ENCODE measurements at places on chromosomes 1 and 21.

DNA sequence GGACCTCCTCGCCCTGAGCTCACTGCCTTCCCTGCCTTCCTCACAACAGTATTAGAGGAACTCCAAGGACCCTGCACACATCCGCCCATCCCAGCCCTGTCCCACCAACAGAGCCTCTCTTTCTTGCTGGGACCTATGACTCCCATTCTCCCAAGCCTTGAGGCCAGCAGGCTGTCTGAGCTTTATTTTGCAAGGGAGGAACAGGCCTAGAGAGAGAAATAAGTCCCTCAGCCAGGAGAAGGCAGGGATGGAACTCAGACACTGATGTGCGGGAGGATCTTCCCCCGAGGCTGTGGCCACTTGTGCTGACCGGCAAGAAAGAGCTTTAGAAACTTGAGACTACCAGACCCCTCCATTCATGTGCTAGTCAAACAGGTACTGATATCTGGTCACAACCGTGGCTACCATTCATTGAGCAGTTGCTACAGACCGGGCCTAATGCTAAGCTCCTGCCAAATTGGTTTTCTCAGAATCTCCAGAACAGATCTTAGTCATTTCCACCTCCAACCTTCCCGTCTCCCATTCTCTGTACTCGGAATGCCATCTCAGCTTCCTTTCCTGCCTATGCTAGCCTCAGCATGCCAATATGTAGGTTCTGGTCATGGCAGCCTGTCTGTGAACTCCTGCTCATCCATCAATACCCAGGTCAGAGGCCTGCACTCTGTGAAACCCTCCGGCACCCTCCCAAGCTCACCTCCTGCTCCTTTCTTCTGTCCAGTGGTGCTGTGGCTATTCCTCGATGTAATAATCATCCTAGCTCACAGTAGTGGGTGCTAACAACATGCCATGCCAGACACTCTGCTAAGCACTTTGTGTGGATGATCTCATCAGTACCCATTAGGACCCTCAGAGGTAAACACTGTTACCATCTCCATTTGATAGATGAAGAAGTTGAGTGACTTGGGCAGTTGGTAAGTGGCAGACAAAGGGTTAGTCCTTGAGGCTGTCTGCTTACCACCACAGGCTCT, 3.8 kb downstream of the TMEM54 start:
- DNase-seq, result no peak

DNA sequence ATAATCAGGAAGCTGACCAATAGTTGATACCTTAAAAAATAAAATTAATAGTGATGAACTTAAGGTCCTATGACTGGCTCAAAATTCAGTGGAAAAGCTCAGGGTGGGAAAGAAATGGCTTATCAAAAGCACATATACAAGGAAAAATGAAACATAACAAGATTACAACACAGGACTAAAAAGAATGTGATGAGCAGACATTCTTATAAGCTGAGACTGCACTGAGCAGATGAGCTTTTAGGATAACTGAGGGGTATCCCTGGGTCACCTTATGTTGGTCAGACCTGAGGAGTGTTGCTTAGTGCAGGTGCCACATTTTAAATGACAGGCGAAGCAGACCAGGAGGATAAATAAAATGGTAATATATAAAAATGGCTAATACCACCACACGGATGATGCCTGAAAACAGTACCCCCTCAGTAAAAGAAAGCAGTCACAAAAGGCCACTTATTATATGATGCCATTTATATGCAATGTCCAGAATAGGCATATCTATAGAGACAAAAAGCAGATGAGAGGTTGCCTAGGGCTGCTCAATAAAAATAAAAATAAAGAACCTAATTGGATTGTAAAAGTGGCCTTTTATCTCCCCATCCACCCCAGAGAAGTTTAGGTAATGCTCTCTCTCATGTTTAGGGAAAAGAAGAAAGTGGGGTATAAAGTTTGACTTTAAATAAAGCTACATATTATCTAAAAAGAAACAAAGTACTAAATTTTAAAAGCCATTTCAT, 163.9 kb downstream of the SLC45A1 start:
- no peak for DNase-seq

DNA sequence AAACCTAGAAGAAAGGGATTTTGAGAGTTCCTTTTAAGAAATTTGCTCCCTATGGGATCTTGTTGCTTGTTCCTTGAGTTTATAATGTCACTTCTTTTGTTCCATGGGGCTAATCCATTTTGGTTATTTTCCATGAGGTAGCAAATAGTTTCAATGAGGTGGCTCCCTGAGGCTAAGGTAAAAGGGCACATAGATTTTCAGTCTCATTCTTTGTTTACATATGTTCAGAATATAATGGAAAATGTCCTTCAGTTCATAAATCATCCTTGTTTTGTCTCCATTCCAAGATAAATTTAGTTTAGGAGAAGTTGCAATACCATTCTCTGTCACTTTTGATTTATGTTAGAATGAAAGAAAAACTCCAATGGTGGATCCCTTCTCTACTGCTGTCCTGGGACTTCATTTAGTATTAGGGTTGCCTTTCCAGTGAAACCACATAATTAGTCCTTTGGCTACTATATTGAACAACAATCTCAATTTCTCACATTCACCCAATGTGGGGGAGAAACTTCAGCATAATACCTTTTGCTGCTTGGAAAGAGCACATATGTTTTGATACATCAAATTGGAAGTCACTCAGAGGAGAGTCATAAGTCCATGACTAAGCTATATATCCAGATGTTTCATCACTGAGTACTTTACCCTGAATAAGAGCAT, 80.9 kb upstream of the ADAMTS5 start:
- peak; percentile 33 for DNase-seq

DNA sequence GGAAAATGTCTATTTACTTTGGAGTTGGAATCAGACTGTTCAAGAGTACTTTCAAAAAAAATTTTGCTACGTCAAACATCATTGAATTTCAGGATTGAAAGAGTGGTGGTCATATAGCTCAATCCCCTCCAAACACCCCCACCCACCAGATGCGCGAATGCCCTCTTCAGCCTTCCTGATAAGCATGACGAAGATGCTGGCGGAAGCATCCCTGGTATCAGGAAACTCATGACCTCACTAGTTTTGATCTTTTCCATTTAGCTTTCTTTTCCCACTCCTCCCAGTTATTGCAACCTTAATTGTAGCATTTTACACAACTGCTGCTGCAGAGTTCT, 104.4 kb downstream of the LEPR start:
- no peak for DNase-seq

GRCh38 chr1:43978551-43979260, at the start of gene B4GALT2:
Gene B4GALT2 (plus strand): TSS chr1:43979210. CDS start chr1:43981161, 1,951 bp downstream.
- peak; percentile 55 for DNase-seq

- peak; percentile 5 for DNase-seq
Observed at GRCh38 chr1:101567582-101568189, 330.9 kb downstream of the S1PR1 start.

DNA sequence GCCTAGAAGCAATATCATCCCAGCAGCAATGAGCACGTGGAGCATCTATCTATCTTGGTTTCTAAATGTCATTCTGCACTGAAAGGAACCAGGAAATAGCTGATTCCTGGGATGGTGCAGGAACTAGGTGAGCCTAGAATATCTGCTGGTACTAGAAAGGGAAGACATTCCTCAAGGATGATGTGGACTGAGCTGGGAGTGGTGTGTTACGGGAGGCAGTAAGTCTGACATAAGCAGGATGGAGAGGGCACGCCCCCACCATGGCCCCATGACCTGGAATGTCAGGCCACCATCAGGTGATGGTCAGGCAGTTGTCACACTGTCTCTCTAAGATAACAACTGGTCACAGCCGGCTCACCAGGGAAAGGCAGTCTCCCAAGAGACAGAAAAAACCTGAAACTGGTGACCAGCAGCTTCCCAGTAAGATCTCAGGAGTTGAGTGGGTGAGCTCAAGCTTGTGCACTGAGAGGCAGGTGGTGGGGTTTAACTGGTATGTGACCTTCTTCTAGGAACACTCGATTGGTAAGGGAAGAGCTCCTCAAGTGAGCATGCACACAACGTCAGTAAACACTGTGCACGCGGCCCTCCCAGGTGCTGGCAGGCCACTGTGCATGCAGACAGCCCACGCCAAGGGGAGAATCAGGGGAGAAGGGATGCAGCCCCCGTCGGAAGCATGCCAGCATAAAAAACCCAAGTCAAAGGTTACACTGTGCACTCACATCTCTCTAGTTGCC, 148.7 kb downstream of the ADSS2 start:
- no peak for DNase-seq

DNA sequence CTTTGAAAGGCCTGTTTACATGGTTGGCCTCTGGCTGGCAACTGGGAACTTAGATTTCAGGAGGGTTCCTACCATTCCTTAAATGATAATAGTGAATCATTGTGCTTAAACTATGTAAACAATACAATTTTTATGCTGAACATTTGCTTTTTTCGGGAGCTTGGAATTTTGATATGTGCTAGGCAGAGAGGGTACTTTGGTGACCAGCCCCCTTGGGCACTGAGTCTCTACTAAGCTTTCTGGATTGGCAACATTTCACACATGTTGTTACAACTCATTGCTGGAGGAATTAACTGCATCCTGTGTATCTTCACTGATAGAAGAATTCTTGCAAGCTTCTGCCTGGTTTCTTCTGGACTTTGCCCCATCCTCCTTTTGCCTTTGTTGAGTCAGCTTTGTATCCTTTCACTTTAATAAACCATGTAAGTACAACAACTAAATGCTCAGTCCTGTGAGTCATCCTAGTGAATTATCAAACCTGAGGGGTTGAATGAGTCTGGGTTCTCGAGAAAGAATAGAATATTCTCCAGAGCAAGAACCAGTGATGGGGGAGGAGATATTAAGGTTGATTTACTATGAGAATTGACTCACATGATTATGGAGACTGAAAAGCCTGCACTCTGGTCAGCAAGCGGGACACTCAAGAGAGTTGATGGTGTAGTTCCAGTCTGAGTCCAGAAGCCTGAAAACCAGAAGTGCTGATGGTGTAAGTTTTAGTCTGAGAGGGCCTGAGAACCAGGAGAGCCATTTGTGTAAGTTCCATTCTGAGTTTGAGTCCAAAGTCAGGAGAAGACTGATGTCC, 3.1 kb upstream of the SLC16A4 start:
- DNase-seq, result no peak

GRCh38 chr21:34933609-34934335, 115.3 kb downstream of the RUNX1 start:
- no peak for DNase-seq

GRCh38 chr1:113129529-113130185, 56.7 kb downstream of the LRIG2 start:
- DNase-seq, result no peak

DNA sequence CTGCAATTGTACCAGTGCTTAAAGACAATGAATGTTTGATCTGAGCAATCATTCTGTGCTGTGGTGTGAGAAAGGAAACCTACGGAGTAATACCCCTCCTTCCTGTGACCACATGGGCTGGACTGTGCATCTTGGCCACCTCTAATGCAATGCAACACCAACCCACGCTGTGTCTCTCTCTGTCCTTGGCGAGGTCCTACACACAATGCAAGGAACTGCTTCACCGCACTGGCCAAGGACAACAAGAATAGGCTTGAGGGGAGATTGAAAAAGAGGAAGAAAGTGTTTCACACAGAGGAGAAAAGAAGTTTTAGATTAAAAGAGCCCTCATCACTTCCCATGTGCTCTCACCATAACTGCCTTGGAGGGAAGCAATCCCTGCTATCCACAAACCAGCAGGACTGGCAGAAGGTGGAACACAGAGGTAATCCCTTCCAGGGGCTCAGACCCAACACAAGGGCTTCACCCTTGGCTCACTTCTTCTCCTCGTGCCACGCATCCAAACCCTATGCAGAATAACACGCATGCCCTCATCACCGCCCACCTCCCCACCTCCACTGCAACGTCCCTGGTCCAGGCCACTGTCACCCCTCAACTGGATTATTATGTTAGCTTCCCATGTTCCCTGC, 112.5 kb upstream of the ERG start:
- no peak for DNase-seq

DNA sequence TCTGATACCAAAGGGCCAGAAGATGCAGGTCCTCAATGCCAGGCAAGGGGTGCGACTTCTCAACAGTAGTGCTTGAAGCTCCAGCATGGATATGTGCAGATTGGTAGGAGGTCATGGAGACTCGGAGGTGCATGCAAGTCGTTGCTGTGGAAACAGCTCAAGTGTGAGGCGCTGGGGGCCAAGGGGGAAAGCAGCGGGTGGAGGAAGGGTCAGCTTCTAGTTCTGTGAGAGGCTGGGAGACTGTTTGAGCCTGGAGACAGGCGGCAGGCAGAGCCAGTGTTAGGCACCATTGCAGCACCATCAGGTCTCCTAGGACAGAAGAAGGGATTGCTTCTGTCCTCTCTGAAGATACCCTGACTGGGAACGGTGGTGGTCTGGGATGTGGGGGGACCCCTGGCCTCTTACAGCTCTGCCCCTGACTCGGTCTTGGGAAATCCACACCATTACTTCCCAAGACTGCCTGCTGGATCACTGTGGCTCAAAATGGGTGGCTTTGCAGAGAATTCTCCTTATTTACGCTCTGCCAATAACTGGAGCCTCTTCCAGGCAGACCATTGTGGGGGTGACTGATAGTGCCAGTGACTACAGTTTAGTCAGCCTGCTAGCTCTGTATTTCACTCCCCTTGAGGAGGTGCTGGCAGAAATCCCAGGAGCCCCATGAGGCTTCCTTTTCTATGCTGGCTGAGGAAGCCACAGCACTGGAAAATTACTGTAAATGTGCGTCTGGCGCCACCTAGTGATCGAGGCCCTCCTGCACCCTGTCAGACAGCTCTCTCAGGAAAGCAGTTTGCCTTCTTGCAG, 46.3 kb upstream of the VANGL1 start:
- DNase-seq, result peak; percentile 95

DNA sequence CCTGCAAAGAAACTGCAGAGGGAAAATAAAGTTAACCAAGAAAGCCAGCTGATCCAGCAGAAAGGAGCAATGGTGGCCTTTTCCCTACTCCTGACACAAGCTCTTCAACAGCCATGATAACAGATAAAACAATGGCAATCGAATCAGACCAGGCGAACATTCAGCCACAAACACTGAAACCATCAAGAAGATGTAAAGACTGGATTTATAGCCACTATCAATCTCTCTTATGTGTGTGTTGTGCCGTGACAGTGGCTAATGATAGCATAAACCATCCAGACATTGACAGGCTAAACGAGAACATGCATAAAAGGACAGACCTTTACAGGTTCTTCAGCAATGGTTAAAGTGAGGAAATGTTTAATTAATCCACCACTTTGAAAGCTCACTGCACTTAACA, 78.1 kb upstream of the RAB4A start:
- no peak for DNase-seq

DNA sequence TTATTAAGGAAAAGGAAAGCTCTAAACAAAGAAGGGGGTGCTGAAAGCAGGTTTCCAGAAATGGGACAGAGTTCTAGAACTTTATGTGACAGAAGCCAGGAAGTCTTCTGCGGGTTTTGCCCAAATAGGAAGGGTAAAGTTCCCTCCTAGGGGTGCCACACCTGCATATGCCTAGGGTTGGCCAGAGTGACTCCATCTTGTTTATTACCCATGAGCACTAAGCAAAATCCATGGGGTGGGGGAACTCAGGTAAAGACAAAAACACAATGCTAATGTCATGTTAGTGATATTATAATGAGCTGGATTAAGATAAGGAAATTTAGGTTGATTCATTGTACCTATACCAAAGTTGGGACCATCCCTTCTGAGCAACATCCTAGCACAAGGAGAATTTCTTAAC, 1132.7 kb downstream of the KCNT2 start:
- DNase-seq, result no peak
